ENCODE measurements at places on chromosomes 2 and 18. TPM values are rescaled to one million over a fixed set of nuclear protein-coding genes. Genes with fewer than 3 reads are reported as not detected.

Gene CHRNA1
- not detected for total RNA-seq

Gene POU3F3
- total RNA-seq = not detected

DNA sequence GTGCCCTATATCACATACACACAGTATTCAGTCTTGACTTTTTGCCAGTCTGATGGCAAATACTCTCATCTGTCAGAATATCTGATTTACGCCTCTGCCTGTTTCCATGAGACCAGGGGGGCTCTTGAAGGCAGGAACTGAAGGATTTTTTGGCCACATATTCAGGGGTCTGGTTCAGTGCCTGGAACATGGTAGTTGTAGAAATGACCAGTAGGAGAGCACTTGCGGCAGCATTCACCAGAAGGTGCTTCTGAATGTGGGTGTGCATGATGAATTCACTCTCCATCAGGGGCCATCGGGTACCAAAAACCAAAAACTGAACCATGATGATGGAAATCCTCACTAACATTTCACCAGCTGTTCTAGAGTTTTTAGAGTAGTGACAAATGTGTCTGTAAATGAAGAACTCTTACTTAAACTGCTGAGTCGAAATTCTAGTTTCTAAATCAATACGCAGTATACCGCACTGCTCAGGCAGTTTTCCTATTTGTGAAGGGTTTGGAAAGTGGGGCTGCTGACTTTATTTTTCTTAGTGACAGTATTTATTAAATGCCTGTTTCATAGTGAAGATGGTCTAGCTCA, 54.6 kb downstream of the MERTK start:
- no peak overlapping the region for H3K4me3 ChIP-seq
- peaks cover 4% of the 10 kb centered on the region for H3K4me1 ChIP-seq
- no peak overlapping the region for H3K27ac ChIP-seq
- no peak for DNase-seq
- H3K36me3 ChIP-seq = peaks cover 15% of the 10 kb centered on the region

DNA sequence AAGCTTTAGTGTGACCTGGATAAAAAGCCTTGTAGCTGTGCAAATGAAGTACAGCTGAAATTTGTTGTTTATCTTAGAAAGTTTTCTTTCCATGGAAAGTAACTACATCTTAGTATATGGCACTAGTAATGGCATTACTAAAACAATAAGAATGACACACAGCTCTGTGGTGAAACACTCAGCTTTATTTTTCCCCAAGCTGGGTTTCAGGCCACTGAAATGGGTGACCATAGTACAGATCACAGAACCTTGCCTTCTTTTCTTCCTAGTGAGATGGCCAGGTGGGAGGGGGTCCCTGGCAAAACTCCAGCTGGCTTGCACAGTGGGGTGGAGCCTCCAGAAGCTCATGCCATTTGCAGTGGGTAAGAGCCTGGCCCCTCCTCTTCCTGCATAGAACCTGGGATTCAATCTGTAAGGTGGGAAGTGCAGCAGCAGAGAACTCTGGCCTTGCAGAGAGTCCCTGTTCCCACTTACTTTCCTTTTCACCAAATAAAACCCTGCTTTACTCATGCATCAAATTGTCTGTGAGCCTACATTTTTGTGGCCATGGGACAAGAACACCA, 17.6 kb upstream of the GRP start:
- no peaks in the 10 kb centered on the region for H3K4me1 ChIP-seq
- H3K27me3 ChIP-seq = no peaks in the 10 kb centered on the region
- H3K4me3 ChIP-seq = no peak overlapping the region
- H3K36me3 ChIP-seq = no peaks in the 10 kb centered on the region
- H3K27ac ChIP-seq = no peak overlapping the region

Data from stomach (tissue), 19 donors.